ENCODE measurements at places on chromosomes 1 and 21.

GRCh38 chr1:229716069-229716468, 90.0 kb downstream of the URB2 start:
- no peak for DNase-seq

DNA sequence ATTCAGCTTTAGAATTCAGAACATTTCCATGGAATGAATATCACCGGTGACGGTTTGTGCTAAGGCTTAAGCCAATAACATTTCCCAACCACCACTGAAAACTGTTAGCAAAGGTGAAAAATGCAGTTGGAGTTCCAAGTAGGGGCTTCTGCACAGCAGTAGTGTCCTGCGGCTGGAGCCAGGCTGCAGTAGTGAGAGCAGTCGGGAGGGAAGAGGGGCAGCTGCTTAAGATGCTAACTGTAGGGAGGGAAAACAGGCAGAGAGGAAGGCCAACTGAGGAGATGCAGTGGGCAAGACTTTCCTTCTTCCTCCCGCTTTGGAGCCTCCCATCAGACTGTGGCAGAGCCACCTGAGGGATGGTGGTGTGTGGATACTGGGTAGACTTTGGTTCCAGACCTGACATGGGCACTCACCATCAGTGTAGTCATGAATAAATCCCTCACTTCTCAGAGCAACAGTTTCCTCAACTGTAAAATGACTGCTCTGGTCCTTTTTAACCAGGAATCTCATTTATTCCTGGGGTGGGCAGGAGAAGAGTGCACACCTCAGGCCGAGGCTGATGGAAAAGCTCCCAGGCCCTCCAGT, 3.2 kb downstream of the F3 start:
- DNase-seq = no peak

DNA sequence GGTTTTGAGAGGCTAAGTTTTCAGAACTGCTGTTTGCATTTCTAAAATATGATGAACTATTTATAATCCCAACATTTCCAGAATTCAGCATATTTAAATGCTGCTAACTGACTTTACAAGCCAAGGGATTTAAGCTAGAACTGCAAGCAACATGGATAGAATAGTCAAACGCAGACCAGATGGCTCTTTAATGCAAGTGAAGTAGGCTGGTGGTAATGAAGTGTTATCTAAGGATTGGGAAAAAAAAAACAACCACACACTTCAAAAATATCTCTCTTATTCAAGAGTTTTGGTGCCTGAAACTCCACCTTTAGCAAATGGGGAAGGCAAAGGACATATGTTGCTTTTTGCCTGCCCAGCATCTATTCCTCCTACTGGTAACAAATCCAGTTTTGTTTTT, 20.9 kb upstream of the SSX2IP start:
- no peak for DNase-seq

- no peak for DNase-seq
Observed at GRCh38 chr1:109134423-109134822, 20.5 kb downstream of the ELAPOR1 start.

DNA sequence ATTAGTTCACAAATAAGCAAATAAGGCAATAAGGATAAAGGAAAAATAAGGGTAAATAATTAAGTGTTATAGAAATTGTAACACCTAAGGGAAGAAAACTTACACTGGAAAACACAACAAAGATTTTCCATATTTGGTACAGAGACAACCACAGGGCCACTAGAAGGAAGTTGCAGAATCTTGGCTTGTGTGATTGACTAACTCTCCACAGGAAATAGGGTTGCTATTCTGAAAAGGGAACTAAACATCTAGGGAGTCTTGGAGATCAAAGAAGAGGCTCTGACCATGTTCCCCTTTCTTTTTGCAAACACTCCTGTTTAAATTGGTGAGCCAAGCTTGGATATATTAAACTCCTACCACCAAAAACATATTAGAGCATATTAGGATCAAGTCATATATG, 59.1 kb downstream of the APCS start:
- no peak for DNase-seq

GRCh38 chr1:34060901-34061415, 104.1 kb downstream of the CSMD2 start:
- DNase-seq = no peak

- peak; percentile 94 for DNase-seq
Observed at GRCh38 chr1:224106568-224107281, 7.2 kb upstream of the FBXO28 start.

- DNase-seq = no peak
Observed at GRCh38 chr1:219476116-219476515, 136.8 kb downstream of the ZC3H11B start.

- DNase-seq = no peak
Observed at GRCh38 chr1:65108025-65108642, 39.9 kb upstream of the AK4 start.

DNA sequence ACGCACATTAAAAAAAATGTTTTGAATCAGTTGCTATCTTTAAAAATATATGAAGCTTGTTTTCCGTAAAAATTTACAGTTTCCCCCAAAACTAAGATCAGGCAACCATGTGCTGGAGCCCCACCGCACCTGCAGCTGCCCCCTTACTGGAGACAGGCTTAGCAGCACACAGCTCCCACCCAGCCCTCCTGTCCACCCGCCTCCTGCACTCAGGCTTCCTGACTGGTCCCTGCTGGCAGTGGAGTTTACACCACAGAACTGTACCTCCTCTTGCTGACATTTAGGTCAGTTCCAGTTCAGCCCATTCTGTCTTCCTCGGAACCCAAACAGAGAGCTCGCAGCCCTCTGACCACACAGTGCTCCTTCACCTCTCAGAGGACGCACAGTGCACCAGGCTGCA, 2.1 kb downstream of the GPR161 start:
- DNase-seq = no peak

- no peak for DNase-seq
Observed at GRCh38 chr1:167860231-167860923, 53.6 kb downstream of the ADCY10 start.

GRCh38 chr1:43569175-43569574, 38.5 kb downstream of the PTPRF start:
- no peak for DNase-seq

DNA sequence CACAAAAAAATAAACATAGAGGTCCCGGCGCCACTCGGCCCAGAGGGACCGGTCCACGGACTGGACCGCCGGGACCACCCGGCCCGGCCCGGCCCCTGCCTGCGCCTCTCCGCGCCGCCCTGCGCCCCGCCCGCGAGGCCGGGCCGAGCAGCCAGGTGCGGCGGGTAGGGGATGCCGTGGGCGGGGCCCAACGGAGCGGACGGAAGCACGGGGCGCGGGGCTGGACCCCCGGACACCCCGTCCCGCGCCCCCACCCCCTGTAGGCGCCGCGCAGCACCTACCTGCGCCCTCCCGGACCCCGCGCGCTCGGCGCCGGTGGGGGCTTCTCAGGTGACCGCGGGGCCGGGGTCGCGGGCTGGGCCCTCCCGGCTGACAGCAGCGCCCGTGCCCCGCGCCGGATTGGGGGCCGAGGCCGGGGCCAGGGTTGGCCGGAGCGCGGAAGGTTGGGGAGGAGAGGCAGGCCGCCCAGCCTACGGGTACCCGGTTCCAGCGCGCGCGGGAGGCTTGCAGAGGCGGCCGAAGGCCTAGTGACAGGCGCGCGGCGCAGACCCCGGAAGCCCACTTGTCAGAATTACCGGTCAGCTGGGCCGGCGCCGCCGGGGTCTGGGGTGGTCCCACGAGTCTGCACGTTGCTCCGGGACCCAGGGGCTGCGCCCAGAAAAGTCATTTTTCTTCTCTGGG, 351.9 kb upstream of the CAMK1G start:
- DNase-seq = no peak

DNA sequence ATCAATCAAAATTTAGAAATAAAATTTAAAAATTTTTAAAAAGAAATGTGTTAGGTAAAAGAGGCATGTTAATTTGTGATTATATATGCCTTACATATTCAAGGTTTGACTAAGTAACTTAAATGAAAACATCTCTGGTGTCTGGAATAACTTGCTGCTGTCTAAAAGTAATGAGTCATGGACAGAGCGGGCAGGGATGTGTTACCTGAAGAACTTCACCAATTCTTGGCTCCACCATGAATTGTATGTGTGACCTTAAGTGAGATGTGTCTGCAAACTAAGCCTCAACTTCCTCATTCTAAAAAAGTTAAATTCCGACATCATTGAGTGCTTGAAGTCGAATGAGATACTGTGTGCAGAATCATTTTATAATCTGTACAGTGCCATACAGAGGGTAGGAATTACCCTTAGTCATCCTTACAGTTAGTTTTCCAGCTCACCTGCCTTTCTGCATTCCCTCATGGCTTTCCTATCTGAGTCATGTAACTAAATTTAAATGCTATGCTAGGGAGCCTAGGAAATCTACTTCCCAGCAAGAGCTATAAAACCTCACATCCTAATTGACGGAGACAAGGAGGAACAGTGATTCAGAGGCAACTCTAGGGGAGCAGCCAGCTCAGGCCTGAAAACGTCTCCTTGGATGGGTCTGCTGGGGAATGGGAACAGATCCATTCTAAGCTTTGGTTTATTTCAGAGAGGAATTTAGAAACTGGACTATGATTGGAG, 100.7 kb upstream of the TSPAN2 start:
- DNase-seq = peak; percentile 52

GRCh38 chr21:25513810-25514209, 93.5 kb downstream of the MRPL39 start:
- DNase-seq = no peak

GRCh38 chr1:2314803-2315673, 76.3 kb downstream of the MORN1 start:
- peak; percentile 82 for DNase-seq

DNA sequence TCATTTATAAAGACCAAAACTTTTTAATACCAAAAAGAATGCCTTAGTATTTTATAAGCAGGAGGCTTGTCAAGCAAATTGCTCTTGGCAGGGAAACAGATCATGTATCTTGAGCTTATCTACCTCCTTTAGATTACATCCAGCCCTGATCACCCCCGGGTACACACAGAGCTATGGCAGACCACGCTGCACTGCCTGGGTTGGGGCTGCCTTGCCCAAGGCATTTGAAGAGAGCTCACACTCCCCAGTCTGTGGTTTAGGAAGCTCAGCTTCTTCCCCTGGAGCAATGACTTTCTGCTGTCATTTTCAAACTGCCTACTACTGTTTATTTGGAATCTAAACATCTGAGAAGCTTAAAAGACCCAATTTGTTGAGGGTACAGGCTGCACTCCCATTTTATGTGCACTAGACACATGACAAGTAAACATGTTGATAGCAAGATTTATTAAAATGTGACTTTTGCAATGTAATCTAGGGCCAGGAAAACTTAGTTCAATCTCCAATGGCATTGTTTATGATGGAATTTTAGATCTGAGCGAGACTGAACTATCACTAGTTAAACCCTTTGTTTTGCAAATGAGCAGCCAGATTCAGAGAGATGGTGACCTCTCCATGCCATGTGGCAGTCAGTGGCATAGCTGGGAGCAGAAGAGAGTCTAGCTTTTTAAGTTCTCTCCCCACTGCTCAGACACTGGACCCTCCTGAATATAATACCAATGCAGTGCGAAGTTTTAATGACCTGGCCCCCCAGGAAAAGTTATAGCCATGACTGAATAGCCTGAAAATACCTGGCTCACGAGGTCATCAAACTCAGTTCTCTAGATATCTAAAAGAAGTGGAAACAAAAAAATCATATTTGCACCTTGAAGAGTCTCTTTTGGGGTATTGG, 214.9 kb downstream of the HLX start:
- no peak for DNase-seq

- DNase-seq = no peak
Observed at GRCh38 chr1:116226017-116226416, 114.8 kb downstream of the MAB21L3 start.

DNA sequence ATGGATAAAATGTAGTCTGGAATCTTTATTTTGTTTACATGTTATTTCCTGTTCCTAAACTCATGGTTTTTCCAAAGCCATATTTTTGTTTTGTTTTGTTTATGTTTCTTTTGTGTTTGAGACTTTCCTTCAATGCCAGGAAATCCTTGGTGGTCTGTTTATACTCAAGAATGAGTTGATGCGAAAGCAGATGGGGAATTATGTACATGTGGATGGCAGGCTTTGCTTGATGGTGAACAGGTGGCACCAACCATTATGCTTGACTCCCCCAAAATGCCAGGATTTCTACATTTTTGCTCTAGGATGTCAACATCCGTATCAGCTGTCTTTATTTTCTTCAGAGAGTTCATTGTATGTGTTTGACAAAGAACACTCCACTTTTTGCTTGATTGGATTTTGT, 448.5 kb downstream of the PRDM2 start:
- DNase-seq = no peak

DNA sequence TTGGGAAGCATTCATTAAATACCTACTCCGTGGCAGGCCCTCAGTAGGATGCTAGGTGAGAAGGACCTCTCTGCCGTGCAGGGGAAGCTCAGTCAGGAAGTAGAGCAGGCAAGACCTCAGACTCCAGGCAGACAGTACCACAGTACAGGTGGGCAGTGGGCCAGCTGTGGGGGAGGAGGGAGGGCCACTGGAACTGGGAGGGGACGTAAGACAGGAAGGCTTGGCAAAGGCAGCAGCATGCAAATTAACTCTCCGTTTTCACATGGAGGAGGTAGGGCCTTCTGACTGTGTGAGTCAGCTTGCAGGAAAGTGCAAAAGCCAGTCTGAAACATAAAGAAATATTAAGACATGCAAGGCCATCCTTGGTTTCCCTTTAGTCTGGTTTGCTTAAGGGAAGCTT, 157.7 kb downstream of the TRIM33 start:
- DNase-seq = peak; percentile 48

GRCh38 chr1:183328371-183328770, 89.8 kb downstream of the NMNAT2 start:
- no peak for DNase-seq

DNA sequence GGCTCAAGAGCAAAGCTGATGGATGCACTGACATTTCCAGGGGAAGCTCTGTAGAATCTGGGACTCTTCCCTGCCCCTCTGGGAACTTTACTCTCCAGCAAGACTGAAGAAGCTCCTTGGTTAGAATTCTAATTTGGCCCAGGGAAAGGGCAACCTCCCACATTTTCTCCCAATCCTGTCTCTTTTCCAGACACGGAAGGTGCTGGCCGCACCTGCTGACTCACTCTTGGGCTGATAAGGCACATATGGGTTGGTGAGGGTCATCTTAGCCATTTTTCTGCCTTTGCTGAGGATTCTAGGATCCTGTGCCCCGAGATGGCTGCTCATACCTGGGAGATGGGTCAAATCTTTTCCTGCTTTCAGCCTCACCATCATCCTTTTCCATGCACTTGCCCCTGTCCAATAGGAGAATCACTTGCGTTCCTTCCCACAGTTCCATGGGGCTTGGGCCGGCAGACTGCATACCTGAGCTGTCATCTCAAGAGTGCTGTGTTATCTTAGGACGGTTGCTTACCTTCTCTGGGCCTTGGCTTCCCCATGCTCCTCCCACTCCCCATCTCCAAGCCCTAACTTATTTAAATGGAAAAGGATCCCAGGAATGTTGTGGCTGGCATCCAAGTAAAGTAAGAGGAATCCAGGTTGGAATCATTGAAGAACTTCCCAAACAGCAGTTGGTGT, 1.3 kb downstream of the TINAGL1 start:
- DNase-seq = peak; percentile 66

GRCh38 chr1:97780884-97781283, 139.9 kb downstream of the DPYD start:
- DNase-seq = no peak

GRCh38 chr1:167420510-167420909, 97.8 kb downstream of the CD247 start:
- no peak for DNase-seq
